Neural crest cell (in vitro differentiated cells): ENCODE measurements at places on chromosomes 1 and 21. TPM values are rescaled to one million over a fixed set of nuclear protein-coding genes. Genes with fewer than 3 reads are reported as not detected.

DNA sequence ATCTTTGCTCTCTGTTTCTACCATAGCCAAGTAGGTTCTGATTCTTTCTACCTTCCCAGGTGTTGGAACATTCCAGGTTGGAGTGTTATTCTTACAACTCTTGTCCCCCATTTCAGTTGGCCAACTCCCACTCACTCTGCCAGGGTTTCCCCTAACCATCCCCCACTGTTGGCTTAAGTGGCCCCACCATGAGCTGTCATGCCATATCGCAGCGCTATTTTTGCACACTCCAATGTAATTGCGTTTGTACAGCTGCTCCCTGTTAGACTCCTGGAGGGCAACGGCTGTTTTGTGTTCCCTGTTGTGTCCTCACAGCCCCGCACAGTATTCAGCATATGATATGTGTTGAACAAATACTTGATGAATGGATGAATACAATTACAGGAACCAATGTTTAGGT is 117.7 kb upstream of the ETS2 start:
- no peak for DNase-seq

- no peak for DNase-seq
These were observed 41.3 kb downstream of the ATP1A1 start for GRCh38 chr1:116414364-116414763.

The BNIPL gene
- total RNA-seq: 0.79 and 1.1 TPM in 2 replicates

DNA sequence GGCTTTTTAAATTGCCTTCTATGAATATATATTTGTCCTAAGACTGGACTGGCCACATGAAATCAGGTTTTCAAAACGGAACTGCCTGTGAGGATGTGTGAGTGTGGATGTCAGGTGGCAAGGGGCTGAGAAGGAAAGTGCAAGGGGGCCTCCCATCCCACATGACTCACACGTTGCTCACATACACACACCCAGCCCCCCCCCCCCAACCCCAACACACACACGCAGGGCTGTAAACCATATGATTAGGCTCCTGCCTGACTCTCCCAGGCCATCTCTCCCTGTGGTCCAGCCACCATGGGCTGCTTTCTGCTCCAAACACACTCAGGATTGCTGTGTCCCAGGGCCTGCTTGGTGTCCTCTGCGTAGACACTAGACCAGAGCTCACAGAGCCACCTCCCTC is 22.4 kb downstream of the DEGS1 start:
- no peak for DNase-seq

- DNase-seq: no peak
These were observed 11.9 kb upstream of the PKNOX1 start for GRCh38 chr21:42962380-42963007.

The RPL5 gene
- total RNA-seq: 1,528 and 1,574 TPM in 2 replicates

- DNase-seq: no peak
These were observed 142.7 kb upstream of the SERTAD4 start for GRCh38 chr1:210089855-210090254.

The MATN1 gene
- 0.32 and 0.54 TPM in 2 replicates for total RNA-seq

GRCh38 chr1:9653491-9654050 is 2.0 kb downstream of the PIK3CD start:
- DNase-seq: no peak

- no peak for DNase-seq
These were observed 258.6 kb downstream of the GRIK3 start for GRCh38 chr1:36775716-36776115.

The PCP4 gene
- 0.45 and 1.1 TPM in 2 replicates for total RNA-seq

DNA sequence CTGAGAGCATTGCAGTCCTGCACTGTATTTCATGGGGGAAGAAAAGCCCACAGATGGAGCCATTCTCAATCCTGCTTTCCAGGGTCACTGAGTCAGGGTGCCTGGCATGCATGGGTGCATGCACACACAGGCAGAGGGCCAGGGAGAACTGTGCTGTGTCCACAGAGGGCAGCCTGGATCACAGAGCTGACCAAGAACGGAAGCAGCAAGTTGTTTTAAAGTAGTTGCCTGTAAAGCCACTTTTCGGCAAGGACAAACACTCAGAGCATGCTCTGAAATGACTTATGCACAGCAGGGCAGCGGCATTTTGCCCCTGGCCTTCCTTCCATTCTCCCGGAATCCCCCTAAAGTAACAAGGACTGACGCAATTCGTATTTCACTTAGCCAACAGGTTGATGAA is 3.6 kb downstream of the ERG start:
- DNase-seq: no peak

The ACKR1 gene
- 0.98 and 1.1 TPM in 2 replicates for total RNA-seq

DNA sequence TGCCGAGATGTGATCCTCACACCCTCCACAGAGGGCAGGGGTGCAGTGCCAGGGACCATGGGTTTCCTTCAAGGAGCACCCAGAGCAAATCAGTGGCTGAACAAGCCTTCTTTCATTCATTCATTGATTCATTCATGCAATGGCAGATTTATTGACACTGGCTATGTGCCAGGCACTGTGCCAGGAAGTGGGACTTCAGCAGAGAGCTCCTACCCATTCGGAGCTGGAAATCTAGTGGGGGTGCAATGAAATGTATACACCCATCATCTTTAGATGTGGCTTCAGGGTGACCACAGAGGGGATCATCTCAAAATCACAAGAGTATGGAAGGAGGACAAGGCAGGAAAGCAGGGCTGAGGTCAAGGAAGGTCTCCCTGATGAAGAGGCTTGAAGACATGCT is 18.9 kb downstream of the SLC6A9 start:
- no peak for DNase-seq

- no peak for DNase-seq
These were observed 52.0 kb upstream of the RAVER2 start for GRCh38 chr1:64692911-64693310.

- no peak for DNase-seq
These were observed 81.5 kb downstream of the ADARB1 start for GRCh38 chr21:45155910-45156309.

- no peak for DNase-seq
These were observed 48.1 kb downstream of the CACNA1E start for GRCh38 chr1:181531441-181531840.

The TINAGL1 gene
- total RNA-seq: not detected in 2 replicates

The PARK7 gene
- 383 and 386 TPM in 2 replicates for total RNA-seq

DNA sequence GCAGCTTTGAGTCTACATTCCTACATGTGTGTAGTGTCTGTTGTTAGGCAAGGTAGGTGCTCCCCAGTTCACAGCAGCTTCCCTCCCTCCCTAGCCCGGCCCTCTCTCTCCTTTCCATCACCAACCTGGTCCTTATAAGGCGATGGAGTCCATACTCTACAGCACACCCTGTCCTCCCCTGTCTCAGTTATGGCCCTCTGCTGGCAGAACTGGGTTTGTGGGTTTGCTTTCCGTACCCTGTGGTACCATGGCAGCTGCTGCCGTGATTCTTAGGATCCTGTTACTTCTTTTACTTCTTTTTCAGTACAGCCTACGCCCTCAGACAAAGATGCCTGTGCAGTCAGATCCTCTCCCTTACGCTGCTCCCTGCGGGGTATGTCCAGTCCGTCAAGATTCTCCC is 31.7 kb downstream of the AK5 start:
- no peak for DNase-seq

GRCh38 chr1:147626291-147626690 is 44.0 kb downstream of the ACP6 start:
- DNase-seq: no peak

- no peak for DNase-seq
These were observed 439.4 kb downstream of the CAMTA1 start for GRCh38 chr1:7224644-7225043.

The ITLN2 gene
- 0.35 TPM in 1 of 2 replicates, not detected in the other for total RNA-seq

DNA sequence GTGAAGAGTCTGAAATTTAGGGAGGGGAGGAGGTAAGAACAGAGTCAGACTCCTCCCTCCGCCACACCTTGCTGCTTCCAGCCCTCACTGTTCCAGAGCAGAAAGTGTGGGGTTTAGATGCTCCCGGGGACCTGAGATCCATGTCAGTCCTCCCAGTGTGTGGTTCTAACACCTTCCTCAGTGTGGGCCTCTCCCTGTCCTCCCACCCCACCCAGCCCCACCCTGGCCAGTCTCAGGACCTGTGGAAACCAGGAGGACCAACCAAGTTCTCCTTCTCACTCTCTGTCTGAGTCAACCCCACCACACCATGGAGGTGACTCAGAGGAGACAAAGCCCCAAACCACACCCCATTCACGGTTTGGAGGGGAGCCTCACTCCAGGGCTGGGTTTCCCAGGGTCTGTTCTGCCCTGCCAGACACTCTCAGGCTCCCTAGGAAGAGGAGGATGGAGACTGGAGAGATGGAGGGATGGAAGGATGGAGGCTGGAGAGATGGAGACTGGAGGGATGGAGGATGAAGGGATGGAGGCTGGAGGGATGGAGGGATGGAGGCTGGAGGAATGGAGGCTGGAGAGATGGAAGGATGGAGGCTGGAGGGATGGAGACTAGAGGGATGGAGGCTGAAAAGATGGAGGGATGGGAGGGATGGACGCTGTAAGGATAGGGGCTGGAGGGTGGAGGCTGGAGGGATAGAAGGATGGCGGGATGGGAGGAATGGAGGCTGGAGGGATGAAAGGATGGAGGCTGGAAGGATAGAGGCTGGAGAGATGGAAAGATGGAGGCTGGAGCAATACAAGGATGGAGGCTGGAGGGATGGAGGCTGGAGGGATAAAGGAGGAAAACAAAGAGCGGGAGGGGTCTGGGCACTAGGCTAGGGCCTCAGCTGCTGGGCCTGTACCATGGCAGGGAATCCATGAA is 100.9 kb upstream of the RUNX3 start:
- no peak for DNase-seq

The BTBD8 gene
- total RNA-seq: 2.4 and 2.9 TPM in 2 replicates

The CYP2J2 gene
- total RNA-seq: 1.3 and 1.6 TPM in 2 replicates

The DPM3 gene
- 77.7 and 80.0 TPM in 2 replicates for total RNA-seq

- DNase-seq: no peak
These were observed 171.2 kb downstream of the KAZN start for GRCh38 chr1:14769486-14770274.

DNA sequence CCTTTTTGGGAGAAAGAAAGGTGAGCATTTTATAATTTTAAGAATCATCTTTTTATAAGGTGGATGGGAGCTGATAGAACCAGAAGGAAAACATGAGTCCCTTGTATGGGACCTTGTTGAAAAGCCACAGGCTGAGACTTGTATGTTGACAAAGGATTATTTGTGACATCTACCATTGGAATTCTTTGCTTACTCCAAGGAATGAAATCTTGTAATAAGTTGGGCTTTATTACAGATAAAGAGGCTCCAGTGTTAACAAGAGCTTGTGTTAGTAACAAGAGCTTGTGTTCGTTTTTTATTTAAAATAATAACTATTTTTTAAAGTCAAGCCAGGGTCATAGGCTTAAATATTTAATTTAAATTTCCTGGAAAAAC is 201.1 kb upstream of the CHRM3 start:
- no peak for DNase-seq

The DEDD gene
- total RNA-seq: 35.1 and 36.2 TPM in 2 replicates

The CLCNKA gene
- not detected in 2 replicates for total RNA-seq

- peak; percentile 31 for DNase-seq
These were observed 974.8 kb downstream of the ADGRL2 start for GRCh38 chr1:82775406-82776000.

The ATXN7L2 gene
- total RNA-seq: 13.2 and 15.6 TPM in 2 replicates

The FMO5 gene
- total RNA-seq: 0.36 and 0.47 TPM in 2 replicates

- DNase-seq: no peak
These were observed 866.2 kb downstream of the LRRIQ3 start for GRCh38 chr1:73331726-73332125.

DNA sequence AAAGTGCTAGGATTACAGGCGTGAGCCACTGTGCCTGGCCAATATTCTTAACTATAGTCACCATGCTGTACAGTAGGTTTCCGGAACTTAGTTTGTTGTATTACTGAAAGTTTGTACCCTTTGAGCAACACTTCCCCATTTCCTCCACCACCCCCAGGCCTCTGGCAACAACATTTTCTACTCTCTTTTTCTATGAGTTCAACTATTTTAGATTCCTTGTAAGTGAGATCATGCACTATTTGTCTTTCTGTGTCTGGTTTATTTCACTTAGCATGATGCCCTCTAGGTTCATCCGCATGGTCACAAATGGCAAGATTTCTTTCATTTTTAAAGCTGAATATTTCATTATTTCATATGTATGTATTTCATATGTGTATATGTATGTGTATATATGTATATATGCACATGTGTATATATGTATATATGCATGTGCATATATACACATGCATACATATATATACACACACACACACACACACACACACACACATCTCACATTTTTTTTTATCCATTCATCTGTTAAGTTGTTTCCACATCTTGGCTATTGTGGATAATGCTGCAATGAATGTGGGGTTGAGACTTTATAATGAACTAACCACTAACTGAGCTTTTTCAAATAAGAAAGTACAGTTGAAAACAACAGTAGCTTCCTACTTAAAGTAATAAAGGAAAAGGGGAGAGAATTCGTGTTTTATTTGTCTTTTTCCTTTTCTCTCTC is 256.8 kb upstream of the C1orf105 start:
- DNase-seq: no peak

DNA sequence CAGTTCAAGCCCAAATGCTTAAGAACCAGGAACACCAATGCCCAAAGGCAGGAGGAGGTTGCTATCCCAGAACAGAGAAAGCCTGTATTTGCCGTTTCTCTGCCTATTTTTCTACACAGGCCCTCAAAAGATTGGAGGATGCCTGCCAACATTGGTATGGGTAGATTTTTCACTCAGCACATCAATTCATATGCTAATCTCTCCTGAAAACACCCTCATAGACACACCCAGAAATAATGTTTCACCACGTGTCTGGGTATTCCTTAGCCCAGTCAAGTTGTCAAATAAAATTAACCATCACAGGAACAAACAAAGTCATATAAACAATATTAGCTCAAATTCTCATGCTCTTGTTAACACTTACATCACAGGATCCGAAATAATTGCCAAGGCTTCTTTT is 121.9 kb downstream of the RGS21 start:
- no peak for DNase-seq

The CSMD2 gene
- total RNA-seq: 0.40 and 0.45 TPM in 2 replicates

DNA sequence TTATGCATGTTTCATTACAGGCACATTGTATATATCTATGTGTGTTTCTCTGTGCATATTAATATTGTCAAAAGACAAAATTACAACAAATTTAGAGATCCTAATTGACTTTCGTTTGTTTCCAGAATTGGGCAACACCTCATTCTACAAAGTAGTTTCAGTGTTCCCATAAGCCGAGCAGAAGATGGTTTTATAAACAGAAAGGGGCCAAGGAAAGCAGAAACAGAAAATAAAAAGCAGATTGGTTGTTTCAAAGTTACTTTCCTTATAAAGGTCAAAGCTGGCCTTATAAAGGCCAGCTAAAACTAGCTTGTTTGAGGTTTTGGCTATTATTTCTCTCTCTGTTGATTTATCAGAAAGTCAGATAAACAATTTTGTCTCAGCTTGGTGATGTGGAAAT is 116.2 kb upstream of the FGGY start:
- no peak for DNase-seq

DNA sequence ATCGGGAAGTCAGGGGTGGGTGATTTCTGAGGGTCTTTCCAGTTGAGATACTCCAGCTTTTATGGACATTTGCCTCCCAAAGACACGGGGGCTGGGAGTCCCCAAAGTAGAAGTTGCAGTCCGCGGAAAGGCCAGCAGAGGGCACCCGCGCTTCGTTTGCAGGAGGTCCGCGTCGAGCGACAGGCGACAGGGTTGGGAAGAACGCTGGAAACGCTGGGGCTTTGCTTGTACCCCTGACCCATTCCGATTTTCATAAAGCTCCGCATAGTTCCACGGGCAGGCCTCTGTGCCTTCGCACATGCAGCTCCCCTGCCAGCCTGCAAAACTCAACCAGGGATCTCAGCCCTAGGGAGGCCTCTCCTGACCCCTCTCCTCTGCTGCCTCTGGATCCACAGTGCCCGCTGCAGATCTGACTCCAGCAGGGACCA is 44.2 kb upstream of the LAPTM5 start:
- DNase-seq: peak; percentile 99

GRCh38 chr21:46319186-46319585 is 4.5 kb downstream of the C21orf58 start:
- DNase-seq: no peak

GRCh38 chr1:95049935-95050334 is 22.8 kb downstream of the ALG14 start:
- no peak for DNase-seq
